ENCODE measurements at places on chromosomes 13 and 19. TPM values are rescaled to one million over a fixed set of nuclear protein-coding genes. Genes with fewer than 3 reads are reported as not detected.

UNC13A gene
- total RNA-seq = 0.44 TPM

TMEM59L gene
- total RNA-seq = 0.14 TPM

ZNF66 gene
- total RNA-seq = 3.3 TPM

GRIK5 gene
- not detected for total RNA-seq
